ENCODE measurements at places on chromosomes 11 and 22.
A peak's percentile ranks its signal among the peaks of the same experiment; 100 is the strongest.

- DNase-seq = peak; percentile 55
Observed at GRCh38 chr11:11841723-11842420, at the start of gene USP47. TSS of gene USP47 (plus strand) at chr11:11841972. CDS start at chr11:11842186, 214 bp downstream.

GRCh38 chr22:48055827-48056226 is 1293.4 kb downstream of the TBC1D22A start:
- no peak for DNase-seq

DNA sequence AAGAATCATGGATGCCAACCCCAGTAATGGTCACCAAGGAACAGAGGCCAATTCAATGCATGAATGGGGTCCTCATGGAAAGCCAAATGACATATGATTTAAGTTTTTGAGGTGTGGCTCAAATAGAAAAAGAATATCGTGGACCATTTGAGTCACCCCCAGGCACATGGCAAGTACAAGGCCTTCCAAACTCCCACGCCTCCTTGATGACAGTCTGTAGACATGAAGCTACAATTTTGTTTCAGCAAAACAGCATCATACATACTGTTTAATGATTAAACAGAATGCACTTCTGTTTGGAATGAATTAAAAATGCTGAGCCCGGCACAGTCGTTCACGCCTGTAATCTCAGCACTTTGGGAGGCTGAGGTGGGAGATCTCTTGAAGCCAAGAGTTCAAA is 7.4 kb downstream of the FADD start:
- DNase-seq = no peak

DNA sequence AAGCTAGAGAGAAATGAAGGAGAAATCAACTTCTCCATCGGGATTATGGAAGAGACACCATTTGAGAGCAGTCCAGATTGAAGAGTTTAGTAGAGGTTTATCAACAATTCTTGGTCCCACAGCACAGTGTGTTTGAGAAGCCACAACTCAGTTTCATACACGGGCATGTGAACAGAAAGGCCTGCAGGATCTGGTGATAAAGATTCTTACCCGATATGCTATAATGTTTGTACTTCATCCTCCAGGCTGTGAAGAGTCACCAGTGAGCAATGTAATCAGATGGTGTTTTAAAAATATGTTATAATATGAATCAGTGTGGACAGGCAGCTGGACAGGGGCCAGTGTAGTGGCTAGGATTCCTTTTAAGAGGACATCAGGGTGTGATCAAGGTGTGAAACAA is 29.7 kb upstream of the VWA5A start:
- DNase-seq = peak; percentile 9

DNA sequence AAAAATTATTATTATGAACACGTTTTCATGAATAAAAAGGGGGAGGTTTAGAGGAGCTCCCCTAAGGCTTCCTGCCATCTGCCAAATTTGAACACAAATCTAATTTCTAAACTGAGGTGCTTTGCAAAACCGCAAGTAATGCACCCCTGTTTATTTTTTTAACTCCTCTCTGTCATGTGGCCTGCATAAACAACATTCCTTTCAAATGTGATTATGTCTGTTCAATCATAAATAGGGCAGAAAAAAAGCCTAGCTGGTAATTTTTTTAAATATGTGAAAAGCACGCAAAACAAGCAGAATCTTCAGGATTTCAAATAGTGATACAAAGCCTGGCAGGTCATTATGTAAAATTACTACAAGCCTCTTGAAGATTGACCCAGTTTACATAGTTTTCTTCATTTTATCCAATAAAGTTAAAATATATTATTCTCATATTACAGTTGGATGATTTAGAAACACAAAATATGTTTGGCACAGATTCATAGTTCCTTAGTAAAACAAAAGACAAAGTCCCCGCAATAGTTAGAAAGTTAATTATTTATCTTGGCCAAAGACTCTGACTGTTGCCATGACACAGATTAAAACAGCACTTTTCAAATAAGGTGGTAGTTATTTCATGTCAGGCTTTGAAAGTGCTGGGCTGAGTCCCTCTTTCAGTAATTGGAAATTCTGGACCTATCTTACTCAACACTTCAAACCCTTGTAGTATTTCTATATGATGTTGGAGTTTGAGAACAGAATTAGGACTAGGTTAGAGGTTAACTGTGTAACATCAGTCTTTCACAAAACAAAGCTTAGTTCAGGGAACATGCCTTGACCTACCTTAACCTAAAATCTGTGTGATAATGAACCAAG is 200.3 kb upstream of the MPPED2 start:
- DNase-seq = no peak

DNA sequence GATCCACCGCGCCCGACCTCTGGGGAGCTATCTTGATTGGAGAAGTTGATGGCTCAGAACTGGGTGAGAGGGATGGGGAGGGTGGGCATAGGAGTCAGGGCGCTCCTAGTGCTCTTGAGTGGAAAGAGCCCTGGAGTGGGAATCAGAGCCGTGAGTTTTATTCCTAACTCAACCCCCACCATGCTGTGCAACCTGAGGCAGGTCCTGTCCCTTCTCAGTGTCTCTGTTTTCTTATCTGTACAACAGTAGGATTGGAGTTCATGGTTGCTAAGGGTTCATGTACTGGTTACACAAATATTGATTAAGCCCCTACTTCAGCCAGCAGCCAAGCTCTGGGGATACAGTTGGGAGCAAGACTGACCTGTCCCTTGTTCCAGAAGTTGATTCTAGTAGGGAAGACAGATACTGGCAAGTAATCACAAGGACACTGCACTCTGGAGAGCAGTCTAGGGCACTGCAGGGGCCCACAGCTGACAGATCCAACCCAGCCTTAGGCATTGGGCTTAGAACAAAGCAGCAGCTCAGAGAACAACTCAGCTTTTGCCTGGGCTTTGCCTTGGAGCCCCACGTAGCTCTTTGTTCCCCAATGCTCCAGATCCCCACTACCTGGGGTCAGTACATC is 12.4 kb upstream of the DAGLA start:
- no peak for DNase-seq

GRCh38 chr11:120375076-120375475 is 38.9 kb downstream of the ARHGEF12 start:
- DNase-seq = no peak

GRCh38 chr11:68961245-68961644 is 19.5 kb downstream of the MRGPRD start:
- DNase-seq = no peak

DNA sequence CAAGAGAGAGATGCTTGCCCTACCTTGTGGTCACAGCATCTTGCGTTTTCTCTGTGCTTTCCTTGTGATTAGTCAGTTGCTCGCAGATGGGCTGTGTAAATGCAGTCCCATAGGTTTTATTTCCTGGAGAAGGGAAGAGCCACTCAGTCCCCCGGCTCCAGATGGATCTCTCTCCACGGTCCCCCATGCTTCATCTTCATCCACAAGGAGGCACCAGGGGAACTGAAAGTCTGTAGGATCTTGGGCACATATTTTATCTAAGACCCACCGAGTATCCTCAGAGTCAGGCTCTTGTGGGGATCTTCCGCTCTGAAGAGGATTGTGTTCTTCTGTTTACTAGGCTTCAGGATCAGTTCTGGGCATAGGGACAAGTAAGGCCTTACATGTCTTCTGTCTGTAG is 66.8 kb upstream of the E2F8 start:
- DNase-seq = no peak

DNA sequence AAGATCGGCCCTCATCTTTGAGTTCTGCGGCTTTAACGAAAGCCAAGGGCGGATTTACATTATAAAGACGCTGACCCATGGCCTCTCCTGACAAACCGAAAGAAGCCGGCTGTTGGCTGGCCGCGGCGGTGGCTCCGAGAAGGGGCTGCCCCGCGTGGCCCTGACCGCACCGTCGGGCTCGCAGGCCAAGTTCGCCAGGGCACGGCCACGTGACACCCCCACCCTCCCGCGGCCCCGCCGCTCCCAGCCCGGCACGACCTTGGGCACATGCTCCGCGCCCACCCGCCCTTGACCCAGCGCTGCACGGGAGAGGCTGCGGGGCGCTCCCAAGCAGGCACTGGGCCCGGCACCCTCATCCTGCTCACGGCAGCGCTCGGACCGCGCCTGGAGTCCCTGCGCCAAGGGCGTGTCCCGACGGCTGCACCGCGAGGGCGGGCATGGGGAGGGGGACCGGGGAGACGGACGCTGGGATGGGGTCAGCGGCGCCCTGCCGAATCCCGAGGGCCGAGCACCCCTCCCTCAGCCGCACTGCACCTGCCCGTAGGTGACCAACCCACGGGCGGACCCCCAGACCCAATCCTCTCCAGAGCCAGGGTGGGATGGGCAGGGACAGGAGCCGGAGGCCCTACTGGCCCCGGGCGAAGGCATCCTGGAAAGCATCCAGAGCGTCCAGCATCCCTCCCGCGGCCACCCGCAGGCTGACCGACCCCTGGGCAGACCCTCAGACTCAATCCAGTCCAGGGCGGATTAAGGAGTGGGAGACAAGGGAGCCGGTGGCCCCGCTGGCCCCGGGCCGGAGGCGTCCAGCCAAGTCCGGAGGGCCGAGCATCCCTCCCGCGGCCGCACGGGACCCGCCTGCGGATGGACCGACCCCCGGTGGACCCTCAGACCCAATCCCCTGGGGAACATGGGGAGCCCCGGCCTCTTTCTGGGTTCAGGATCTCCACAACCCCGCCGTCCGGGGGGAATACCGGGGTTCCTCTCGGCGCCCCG is 759 bp downstream of the CPT1A start:
- DNase-seq = no peak

GRCh38 chr11:77303328-77303727 is 1.8 kb upstream of the GDPD4 start:
- no peak for DNase-seq

- no peak for DNase-seq
Observed at GRCh38 chr11:36425561-36426081, 84.5 kb downstream of the TRAF6 start.

DNA sequence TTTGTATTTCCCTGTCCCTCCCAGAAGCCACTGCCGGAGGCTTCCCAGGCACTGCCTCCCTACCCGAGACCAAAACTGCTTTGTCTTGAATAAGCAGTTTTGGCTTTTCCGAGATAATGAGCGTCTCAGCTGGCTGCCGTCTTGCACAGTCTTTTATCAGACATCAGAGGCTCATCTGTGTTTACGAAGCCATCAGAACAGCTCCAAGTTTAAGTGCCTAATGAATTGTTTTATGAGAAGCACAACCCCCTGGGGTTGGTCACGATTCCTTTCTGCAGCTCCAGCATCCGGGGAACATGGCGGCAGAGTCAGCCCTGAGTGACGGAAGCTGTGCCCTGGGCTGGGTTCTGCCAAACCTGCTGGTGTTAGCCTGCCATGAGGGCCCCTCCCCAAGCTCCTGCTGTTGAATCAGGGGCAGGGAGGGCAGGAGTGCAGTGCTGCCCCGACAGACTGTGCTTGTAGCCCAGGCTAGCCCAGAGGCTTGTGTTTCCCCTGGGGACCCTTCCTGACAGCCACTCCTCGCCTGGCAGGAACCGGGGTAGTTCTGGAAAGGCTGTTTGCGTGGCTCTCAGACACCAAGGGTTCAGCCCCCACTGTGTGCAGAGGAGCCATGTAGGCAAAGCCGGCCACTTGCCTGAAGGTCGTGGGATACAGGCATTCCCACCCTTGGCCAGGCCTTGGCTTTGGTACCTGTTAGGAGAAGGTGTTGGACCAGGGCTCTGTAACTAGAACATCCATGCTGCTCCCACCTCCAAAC is 96.1 kb downstream of the MORC2 start:
- no peak for DNase-seq

DNA sequence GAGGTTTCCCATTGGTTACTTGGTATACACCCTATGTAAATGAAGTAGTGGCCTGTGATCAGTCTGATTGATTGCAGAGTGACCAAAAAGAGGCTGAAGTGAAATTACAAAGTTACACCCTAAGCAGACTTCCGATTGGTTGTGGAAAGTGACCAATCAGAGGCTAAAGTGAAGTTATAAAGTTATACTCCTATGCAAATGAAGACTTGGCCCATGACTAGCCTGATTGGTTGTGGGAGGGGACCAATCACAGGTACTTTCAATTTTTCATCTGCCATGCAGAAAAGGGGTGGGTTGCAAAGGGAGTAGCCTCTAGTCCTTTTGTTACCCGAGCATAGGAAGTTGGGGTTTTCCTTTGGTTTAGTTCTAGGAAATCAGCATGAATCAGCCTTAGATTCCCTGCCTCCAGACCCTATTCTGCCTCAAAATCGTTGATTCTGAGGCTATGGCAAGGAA is 18.1 kb upstream of the CSTF3 start:
- DNase-seq = no peak

DNA sequence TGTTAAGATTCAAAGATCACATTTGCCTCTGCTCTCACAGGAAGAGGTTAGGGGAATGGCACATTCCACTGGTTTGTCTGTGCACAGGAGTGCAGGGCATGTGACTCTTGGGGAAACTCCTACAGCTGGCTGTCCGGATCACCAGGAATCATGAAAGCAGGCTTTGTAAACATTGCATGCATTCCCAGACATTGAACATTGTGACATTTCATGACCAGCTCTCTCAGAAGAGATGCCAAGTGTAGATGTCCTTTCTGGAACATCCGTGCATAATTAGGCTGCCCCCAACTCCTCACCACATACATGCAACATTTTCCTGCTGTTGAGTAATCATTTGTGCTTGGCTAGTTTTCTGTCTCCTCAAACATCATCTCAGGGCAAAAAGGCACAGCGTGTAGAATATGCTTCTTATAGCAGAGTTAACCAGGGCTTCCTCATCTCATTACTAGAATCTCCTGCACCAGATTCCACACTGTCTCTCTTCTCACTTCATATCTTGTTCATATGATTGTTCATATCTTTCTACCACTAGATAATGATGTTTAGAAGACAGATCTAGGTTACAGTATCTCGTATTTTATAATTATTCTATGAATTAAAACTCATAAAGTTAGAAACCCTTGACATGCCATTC is 694.7 kb downstream of the NTM start:
- peak; percentile 96 for DNase-seq

- no peak for DNase-seq
Observed at GRCh38 chr11:66281001-66281400, 3.0 kb downstream of the CNIH2 start.

GRCh38 chr11:110463153-110463552 is 33.4 kb downstream of the FDX1 start:
- peak; percentile 18 for DNase-seq

DNA sequence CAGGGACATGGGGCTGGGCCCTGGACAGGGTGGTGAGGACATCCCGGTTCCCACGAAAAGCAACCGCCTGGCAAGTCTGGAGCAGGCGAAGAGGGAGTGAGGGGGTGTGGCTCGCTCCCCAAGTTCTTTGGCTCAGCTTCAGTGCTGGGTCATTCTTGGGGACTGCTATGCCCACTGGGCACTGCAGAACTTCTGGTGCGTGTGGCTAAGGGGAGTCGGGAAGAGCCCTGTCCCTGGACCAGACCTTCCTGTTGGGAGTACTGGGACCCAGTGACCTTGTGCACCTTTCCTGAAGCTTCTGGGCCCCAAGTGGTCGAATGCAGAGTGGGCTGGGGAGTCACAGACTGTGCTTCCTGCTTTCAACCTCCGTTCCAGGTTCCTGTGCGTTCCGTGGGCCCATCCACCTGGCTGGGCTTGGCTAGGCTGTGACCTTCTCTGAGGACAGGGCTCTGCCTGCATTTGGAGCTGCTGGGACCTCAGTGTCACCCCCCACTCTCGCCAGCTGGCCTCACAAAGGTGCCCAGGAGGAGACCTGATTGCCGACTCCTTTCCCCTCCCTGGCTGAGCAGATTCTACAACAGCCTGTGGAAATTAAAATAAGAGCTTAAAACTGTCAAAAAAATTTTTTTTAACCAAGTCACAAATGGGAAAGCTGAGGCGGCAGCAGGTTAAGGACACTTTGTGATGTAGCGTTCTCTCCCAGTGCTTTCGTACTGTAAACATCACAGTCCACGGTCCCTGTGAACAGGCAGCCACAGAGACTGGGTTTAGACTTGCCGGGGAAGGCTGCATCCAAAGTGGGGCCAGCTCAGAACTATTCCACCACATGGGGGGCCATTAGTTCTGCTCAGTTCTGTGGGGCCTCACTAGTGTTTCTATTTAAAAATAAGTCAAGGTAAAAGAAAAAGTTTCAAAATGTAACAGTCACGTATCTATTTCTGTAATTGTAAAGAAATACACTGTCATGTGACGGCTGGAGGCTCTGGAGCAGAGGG is 63.8 kb upstream of the WNT7B start:
- DNase-seq = no peak

Measured in astrocyte of the cerebellum (primary cell).